ENCODE measurements at places on chromosomes 4 and X.

- no peak for DNase-seq
Observed at GRCh38 chrX:153649178-153649914, 2.3 kb downstream of the DUSP9 start.

DNA sequence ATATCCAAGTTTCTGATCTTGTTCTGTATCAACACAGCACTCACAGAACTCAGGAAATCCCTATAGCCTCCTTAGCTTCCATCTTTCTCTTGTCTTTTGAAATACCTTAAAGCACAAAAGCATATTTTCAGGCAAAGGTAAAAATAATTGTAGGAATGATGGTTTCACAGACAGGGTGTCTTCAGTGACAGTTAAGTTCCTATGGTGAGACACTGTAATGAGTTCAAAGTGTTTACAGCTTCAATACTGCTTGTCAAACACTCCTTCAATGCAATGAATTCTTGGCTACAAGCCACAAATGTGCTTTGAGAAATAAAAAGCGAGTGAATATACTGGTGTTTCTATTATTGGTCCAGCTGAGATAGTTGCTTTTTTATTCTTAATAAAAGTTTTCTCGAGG, 466.0 kb downstream of the DMD start:
- no peak for DNase-seq

GRCh38 chr4:114287079-114287696, 307.7 kb upstream of the ARSJ start:
- no peak for DNase-seq

DNA sequence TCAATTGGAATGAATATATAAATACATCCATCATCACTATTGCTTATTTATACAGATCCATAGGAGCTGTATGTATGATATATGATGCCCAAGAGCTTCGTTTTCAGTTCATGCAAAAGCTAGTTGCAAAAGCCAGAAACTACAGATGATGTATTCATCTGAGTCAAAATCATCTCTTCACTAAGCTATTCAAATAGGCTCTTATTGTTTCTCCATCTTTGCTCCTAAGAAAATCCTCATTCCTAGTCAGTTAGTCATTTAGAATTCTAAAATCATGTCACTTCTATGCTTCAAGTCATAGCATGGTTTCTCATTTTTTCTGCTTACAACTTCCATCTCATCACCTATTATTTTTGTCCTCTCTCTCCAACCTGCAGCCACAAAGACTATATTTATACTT, 300.1 kb upstream of the TRAM1L1 start:
- no peak for DNase-seq

- no peak for DNase-seq
Observed at GRCh38 chr4:158420782-158421181, 100.9 kb upstream of the RXFP1 start.

DNA sequence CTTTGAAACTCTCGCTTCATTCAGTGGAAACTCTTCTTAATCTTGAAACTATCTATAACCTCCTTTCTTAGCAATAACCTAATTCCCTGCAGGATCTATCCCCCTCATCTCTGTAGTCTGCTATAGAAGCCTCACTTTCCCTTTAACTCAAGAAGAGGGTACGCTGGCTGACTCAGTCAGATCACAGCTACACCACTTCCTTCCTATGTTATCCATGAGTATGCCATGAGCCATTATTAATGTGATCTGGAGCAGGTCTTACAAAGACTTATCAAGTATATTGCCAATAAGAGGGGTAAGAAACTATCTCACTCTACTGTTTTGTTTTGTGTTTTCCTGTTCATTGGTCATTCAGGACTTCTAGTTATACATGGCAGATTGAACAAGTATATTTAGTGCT, 165.3 kb downstream of the PJA1 start:
- DNase-seq = no peak

DNA sequence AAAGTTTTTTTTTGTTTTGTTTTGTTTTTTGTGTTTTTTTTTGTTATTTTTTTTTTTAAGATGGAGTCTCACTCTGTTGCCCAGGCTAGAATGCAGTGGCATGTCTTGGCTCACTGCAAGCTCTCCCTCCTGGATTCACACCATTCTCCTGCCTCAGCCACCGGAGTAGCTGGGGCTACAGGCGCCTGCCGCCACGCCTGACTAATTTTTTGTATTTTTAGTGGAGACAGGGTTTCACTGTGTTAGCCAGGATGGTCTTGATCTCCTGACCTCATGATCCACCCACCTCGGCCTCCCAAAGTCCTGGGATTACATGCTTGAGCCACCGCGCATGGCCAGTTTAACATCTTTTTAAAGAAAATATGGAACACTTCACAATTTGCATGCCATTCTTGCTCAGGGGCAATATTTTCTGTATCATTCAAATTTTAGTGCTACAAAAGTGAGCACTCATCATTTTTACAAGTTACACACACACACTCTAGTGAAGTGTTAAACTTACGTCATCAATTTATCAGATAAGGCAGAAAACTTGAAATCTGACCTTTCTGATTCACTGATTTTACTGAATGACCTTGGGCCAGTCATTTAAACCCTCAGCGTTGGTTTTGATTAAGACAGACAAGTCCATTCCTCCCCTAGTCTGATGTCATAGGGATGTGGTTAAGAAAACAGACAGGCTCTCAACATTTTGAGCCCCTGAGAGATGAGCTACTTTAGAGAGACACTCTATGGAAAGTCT, 61.2 kb downstream of the TRIM2 start:
- no peak for DNase-seq

GRCh38 chr4:157818946-157819692, 353.7 kb downstream of the GASK1B start:
- no peak for DNase-seq

DNA sequence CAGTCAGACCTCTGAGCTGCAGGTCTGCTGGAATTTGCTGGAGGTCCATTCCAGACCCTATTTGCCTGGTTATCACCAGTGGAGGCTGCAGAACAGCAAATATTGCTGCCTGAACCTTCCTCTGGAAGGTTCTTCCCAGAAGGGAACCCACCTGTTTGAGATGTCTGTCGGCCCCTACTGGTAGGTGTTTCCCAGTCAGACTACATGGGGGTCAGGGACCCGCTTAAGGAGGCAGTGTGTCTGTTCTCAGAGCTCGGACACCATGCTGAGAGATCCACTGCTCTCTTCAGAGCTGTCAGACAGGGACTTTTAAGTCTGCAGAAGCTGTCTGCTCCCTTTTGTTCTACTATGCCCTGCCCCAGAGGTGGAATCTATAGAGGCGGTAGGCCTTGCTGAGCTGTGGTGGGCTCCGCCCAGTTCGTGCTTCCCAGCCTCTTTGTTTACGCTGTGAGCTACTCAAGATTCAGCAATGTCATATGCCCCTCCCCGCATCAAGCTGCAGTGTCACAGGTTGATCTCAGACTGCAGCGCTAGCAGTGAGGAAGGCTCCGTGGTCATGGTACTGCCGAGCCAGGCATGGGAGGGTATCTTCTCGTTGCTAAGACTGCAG, 44.1 kb upstream of the KDR start:
- no peak for DNase-seq

DNA sequence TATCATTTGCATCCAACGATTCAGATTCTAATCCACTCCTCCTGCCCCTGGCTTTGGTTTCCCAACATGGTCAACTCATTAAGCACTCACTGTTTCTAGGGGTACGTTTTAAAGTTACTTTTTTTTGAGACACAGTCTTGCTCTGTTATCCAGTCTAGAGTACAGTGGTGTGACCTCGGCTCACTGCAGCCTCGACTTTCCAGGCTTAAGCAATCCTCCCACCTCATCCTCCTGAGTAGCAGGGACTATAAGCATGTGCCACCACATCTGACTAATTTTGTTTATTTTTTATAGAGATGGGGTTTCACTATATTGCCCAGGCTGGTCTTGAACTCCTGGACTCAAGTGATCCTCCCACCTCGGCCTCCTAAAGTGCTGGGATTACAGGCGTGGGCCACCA, 48.9 kb downstream of the TMEM156 start:
- no peak for DNase-seq

DNA sequence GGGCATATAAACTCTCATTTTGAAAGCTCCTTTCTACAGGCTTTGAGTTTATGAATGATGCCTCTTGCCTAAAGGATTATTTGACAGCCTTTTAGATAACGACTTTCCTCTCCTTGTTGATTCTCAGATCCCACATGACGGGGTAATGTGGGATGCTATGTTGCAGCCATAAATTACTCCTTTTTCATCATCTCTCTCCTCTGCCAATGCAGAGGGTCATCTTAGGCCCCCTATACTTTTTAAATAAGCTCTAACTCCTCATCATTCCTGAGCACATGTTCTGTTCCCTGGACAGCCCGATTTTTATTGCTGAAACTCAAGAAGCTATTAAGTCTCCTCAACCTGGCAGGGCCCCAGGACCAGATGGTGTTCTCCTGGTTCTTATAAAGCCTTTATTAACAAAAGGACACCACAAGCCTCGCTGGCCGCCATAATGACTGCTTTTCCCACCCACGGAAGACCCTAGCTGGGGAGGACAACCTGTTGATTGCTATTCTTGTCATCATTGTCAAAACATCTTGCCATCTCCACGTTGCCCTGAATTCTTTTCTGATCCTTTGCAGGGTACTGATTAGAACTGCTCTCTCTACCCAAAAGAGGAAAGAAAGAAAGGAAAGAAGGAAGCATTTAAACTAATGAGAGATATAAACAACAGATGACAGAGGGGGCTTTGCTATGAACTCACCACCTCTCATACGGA, 150.7 kb downstream of the DHX15 start:
- no peak for DNase-seq

DNA sequence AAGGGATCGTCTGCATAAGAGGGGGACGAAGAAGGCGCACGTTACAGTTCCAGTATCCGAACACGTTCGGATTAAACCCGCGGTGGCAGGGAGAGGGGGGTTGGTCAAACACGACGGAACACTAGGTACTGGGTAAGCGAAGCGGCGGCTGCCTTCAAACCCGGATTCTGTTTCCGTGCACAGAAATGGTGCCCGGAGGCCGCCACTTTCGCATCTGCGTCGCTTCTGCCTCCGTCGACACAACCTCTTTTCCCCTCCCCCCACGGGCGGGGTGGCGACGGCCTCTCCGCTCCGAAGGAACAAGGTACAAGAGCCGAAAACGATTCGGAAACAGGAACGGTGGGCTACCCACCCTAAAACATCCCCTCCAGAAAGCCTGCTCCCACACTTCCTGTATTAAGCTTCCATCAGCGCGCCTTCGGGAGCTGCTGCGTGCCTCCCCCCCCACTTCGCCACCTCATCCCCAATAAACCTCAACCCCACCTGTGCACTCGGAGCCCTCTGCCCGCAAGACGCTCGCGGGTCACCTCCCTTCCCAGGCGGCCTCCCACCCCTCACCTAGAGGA, 667 bp downstream of the G3BP2 start:
- peak; percentile 53 for DNase-seq

- DNase-seq = no peak
Observed at GRCh38 chrX:10714531-10714930, 94.1 kb upstream of the MID1 start.

- DNase-seq = no peak
Observed at GRCh38 chrX:53605004-53605403, 81.5 kb downstream of the HUWE1 start.

DNA sequence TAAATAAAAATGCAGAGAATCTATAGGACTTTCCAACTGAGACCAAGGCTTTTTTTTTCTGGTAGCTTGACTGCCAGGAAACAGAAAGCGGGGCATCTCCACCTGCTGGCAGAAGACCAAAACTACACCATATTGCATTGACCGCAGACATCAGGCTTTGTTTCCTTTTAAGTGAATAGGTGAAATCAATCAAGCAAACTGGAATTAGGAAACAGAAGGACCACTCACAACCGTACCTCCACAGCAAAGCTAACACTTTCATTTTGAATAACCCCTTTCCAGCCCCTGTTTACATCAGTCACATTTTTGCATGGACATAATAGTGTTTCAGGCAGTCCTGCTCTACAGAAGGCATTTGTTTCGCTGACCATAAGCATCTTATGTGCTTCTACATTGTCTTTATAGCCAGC, 218.2 kb downstream of the IDS start:
- DNase-seq = peak; percentile 23

DNA sequence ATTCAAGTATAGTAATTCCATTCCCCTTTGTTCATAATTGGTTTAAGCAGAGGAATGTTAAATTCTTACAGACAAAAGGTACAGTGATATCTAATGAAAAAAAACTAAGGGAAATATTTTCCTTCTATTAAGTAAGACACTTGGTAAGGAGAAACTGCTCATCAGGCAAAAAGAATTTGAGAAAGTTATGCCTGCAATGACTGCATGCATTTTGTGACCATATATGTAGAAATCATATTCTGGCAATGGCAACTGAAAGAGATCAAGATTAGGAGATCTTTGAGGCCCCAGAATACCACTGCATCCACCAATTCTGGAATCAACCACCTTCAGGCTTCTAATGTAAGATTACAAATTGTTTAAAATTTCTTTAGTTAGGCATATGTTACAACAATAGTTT, 364.8 kb downstream of the PCDH10 start:
- no peak for DNase-seq

DNA sequence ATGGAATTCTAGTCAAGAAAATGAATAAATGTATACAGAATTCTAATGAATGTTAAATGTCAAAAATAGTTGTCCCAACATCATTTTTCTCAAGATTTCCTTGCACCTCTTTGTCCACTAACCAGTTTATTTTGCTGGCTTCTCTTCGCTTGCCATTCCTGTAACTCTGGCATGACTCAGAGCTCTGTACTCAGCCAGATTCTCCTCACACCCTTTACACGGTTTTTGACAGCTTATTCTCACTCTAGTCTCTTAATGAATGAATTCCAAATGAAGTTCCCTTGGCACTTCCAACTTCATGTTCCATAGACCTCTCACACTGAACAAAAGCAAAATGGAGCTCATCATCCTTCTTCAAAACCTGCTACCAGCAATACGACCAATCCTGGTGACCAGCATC, 419.3 kb upstream of the SLIT2 start:
- DNase-seq = no peak

DNA sequence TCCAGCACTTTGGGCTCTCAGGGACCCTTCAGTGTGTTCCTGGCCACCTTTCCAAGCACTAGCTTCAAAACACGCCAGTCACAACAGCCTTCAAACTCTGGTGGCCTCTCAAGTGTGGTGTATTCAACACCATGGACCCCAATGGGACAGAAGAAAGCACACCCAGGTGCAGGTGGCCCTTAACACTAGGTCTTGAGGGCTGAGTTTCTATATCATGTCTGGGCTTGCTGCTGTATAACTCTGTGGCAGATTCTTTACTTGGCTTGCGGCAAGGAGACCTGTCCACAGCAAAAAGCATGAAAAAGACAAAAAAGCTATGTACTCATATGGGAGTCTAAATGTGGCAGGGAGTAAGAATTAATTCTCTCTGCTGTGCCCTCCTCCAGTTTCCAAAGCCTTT, 23.1 kb downstream of the MSL3 start:
- no peak for DNase-seq

GRCh38 chr4:187485676-187486075, 509.9 kb upstream of the ZFP42 start:
- DNase-seq = no peak

- DNase-seq = no peak
Observed at GRCh38 chrX:12871257-12871656, 4.4 kb downstream of the TLR7 start.

Measured in left renal cortex interstitium (tissue), 4 donors.